ENCODE measurements at places on chromosomes 4 and X.

- DNase-seq: no peak
Observed at GRCh38 chr4:5378002-5378401, 326.7 kb downstream of the STK32B start.

DNA sequence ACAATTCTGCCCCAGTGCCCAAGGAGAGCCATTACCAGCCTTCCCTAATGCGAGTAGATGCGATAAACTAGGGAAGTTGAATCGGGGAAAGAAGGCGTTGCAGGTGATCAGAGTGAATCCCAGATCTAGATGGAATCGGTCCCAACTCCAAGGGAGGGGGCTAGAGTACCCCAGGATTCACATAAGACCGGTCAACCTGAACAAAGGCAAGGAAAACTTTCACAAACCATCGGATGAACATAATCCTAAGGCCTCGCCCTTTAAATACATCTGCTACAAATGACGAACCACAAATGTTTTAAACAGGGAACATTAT lies 11.2 kb upstream of the ZCCHC13 start:
- DNase-seq: peak; percentile 3

GRCh38 chr4:75841641-75842520 lies 60.4 kb downstream of the PPEF2 start:
- DNase-seq: peak; percentile 22

DNA sequence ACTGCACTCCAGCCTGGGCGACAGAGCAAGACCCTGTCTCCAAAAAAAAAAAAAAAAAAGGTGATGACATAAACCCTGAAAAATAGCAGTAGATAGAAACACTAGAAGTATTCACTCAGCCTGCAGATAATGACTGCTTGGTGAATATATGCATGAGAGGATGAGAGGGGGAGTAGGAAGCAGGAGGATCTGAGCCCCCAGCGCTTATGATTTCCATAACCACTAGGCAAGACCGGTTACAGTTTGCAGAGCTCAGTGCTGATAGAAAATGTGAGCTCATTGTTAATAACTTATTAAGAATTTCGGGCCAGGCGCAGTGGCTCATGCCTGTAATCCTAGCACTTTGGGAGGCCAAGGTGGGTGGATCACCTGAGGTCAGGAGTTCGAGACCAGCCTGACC lies 40.8 kb upstream of the SLC34A2 start:
- no peak for DNase-seq

- no peak for DNase-seq
Observed at GRCh38 chrX:6990552-6991193, 156.8 kb upstream of the STS start.

- no peak for DNase-seq
Observed at GRCh38 chrX:115268421-115268820, 21.1 kb upstream of the LUZP4 start.

DNA sequence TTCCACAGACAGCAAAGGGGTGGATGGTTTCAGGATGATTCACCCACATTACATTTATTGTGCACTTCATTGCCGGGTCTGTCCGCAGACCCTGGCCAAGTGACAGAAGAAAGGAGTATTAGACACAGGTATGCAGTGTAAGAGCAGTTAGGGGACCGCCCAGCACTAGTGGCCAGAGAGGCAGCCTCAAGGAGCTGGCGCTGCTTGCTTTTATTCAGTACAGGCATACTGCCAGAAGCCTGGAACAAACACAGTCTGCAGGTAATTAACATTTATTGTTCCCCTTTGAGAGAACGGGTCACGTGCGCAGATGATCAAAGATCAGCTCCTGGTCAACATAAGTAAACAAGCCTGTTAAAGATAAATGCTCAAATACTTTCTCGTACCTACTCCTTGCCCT lies 1639.0 kb upstream of the IGFBP7 start:
- DNase-seq: no peak

DNA sequence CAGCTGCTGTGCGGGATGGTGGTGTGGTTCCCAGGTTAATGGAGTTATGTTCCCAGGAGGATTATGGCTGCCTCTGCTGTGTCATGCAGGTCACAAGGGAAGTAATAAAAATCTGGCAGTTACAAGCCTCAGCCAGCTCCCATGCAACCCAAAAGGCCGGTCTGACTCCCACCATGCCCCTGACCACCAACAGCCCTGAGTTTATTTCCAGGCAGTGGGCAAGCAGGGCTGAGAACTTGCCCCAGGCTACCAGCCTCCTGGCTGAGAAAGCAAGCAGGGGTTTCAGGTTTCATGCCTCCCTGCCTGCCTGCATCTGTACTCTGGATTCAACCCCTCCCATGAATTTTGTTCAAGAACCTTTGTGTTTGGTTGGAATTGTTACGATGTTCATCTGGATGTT lies 732.7 kb upstream of the POU3F4 start:
- DNase-seq: no peak

DNA sequence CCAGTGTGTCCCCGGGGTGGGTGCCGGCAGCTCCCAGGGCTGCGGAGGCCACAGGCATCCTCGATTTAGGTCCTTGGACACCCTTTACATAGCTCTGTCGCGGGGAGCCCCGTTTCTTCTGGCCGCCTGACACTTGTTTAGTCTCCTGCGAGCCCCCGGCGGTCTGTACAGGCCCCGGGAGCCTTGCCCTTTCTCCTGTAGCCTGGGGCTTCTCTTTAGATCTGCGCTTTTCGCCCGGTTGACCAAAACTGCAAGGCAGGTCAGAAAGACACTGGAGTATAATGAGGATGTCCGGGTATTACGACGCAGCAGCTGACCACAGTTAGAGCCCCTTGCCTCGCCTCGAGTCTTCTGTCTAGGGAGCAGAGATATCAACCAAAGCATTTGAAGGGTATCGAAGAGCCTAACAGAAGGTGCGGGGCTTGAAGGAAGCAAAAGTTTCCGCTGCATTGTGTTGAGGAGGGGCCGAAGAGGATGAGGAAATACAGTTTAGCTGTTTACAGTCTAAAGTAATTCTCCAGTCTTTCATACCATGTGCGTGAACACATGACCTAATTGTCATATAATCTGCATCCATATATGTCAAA lies 479 bp downstream of the BRCC3 start:
- no peak for DNase-seq

DNA sequence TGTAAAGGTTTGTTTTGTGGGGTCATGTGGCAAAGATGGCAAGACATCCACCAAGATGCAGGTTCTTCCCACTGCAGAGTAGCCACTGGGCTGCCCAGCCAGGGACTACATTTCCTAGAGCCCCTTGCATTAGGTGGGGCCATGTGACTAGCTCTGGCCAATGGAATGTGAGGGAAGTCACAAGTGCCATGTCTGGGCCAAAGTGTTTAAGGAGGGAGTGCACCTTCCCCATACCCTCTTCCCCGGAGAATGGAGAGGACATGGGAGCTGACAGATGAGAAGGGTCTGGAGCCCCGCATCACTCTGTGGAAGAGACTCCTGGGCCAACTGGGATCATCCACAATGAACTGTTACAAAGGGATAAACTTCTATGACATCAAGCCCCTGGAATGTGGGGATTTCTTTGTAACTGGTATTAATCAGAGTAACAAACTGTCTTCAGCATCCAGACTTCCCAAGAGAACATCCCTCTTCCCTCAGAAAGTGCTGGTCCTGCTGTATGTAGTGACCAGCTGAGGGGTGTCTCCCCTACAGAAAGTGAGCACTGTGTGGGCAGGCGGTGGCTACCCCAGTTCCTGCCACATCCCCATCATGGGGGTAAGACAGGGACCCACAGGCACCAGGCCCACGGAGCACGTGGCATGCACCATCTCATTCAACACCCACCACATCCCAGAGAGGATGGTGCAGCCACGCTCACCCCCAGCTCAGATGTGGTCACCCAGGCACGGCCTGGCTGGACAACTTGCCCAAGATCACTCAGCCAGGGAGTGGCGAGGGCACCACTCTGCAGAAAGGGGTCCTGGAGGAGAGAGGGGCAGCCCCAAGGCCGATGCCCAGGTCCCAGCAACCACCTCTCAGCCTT lies 10.9 kb downstream of the PPP2R2C start:
- no peak for DNase-seq

- peak; percentile 19 for DNase-seq
Observed at GRCh38 chr4:158538176-158538575, 16.5 kb downstream of the RXFP1 start.

GRCh38 chr4:159051245-159052071 lies 51.4 kb upstream of the RAPGEF2 start:
- DNase-seq: no peak
